Activated T-helper 1 cell treated with Interleukin-2 at 50 U/mL for 16 hours (primary cell): ENCODE measurements at places on chromosomes 3 and 15.

DNA sequence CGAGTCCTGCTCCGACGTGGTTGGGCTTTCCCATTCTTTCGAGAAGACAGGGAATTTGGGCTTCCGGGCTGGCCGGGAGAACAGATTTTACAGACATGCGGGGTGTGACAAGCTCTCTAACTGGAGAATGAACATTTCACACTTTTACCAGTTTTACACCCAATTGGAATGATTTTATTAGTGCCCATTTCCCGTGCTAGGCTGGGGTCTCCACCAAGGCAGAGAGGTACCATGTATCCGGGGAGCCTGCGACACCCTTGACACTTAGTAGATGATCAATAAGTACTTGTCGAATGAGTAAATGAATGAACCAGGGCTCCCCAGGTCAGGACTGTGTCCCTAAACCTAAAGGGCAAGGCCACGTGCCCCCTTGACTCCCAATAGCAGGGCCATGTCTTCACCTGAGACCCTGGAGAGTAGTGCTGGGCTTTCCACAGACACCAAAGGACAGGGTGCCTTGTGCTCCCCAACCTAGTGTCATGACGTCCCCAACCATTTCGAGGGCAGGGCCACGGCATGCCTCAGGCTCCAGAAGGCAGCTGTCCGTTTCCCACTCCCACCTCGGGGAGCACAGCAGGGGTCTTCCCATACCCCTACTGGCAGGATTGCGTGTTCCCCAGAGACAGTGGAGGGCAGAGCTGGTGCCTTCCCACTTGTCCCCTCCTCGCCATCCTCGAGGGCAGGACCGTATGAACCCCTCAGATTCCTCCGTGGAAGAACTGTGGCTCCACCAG lies 679 bp upstream of the MYD88 start:
- DNase-seq: no peak

DNA sequence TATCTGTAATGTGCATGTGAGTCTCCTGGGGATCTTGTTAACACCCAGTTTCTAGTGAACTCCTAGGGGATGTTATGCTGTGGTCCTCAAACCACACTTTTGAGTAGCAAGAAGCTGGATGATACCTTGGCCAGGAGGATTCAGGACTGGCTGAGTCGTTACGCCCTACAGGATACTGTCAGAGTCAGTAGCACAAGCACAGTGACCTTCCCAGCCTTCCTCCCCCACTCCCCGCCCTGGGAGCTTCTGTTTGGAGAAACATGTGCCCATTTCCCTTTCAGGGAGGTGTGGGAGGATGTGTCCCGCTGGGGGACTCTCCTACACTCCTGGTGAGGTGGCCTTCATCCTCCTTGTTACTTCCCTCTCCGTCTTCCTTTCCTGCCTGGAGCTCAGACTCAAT lies 76.4 kb upstream of the TRPM1 start:
- DNase-seq: no peak

DNA sequence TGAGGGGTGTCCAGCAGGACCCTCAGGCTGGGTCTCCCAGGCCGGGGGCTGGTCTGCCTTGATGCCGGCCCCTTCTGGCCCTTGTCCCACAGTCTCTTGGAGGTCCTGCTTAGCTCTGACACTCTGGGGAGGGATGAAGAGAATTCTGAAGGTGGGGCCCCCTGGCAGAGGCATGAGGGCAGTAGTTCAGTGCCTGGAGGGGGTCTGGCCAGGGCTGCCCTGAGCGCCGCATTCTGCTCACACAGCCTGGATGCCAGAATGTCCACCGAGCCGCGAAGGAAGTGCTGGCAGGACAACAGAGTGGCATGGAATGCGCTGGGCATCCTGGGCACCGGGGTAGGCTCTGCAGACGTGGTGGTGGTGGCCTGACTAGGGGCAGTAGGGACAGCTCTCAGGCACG lies 55.5 kb downstream of the SMAD6 start:
- no peak for DNase-seq

DNA sequence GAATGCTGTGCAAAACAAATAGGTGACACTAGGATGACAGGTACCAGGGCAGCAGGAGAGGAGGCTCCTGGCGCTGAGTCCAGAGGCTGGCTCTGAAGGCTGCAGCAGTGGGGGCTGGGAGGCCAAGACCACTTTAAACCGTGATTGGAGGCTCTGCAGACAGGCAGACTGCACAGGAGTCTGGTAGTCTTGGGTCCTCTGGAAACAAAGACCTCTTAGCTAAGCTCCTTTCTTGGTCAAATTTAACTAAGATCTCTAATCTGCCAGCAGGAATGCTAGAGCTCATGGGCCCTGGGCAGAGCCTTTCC lies 4.4 kb upstream of the MUSTN1 start:
- no peak for DNase-seq

- no peak for DNase-seq
These were observed at the start of gene ST8SIA2 for GRCh38 chr15:92393071-92393979. TSS of gene ST8SIA2 (plus strand) at chr15:92393881. CDS start at chr15:92394065, 184 bp downstream.

GRCh38 chr3:195876297-195877064 lies 31.9 kb downstream of the TNK2 start:
- no peak for DNase-seq

DNA sequence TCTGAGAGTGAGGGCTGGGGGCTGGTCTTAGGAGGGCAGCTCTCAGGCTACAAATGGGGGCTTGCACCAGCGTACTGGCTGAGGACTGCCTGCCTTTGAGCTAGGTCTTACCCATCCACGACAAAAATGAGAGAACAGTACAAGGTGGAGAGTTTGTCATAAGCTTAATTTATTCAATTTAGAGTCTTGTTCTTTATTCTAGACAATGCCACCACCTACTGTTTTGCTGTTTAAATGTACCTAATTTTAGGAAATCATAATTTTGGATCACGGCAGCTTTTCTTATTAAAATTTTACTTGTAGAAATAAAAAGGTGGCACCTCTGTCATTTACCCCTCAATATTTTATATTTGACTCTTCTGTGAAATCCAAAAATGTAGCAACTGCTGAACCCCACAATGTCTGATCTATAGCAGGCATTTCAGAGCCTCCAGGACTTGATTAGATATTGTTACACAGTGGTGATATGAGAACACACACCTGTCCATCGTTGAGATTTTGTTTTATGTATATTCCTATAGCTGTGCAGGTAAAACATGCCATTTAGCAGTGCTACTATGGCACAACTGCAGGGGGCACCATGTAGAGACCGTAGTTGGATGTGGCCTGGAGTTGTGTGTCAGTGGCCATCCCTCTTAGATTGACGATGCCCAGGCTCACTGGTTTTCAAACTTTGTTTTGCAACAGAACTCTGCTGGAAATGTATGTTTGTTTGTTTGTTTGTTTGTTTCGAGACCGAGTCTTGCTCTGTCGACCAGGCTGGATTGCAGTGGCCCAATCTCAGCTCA lies 88.6 kb downstream of the SLCO3A1 start:
- DNase-seq: no peak

DNA sequence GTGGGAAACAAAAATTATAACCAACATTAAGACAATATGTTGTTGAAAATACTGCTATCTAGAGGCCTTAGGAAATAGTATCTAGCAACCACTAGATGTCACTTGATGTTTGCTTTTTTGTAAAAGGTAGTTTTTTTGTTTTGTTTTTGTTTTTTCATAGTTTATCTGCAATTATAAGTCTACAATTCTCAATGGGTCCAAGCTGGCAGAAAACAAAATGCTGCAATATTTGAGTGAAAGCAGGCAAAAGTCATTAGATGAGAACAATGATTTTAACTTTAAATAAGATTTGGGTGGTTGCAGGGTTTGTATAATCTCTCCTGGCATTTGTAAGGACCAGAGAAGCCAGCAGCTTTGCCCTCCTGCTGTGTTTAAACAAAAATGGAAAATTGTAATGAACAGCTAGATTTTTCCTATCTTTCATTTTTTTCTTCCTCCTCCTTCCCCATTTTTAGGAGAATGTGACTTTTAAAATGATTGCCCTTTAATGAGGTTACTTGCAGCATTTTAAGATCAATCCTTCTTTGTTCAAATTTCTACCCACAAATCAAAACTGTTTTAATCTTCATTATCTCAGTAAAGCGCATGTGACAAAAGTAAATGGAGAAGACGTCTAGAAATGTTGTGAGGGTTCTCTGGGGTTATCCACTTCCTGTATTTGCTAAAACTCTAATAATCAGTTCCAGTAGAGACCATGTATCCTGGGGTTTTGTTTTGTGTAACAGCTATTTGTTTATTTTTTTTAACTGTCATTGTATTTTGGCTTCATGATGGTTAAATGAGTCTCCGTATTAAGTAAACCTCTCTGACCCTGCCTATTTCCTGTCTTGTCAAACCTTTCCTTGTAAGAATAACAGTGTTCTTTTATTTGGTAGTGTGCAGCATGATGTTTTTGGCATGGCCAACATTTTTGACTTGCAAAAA lies 27.3 kb downstream of the DUT start:
- DNase-seq: no peak

DNA sequence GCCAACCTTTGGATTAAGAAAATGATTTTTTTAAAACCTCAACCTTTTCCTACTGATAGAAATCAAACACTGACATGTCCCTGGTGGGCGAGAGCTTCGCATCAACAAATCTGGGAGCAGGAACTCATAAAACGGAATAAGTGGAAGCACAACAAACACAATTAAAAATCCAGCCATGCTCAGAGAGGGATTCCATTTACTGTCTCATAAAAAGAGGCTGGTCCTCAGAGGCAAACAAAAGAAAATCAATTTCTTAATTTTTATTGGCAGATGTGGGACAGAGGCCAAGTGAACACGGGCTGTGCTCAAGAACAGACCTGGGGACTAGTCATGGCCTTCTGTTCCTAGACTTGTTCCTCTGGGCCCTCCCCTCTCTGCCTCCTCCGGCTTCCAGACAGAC lies 214.5 kb downstream of the NTRK3 start:
- DNase-seq: no peak

DNA sequence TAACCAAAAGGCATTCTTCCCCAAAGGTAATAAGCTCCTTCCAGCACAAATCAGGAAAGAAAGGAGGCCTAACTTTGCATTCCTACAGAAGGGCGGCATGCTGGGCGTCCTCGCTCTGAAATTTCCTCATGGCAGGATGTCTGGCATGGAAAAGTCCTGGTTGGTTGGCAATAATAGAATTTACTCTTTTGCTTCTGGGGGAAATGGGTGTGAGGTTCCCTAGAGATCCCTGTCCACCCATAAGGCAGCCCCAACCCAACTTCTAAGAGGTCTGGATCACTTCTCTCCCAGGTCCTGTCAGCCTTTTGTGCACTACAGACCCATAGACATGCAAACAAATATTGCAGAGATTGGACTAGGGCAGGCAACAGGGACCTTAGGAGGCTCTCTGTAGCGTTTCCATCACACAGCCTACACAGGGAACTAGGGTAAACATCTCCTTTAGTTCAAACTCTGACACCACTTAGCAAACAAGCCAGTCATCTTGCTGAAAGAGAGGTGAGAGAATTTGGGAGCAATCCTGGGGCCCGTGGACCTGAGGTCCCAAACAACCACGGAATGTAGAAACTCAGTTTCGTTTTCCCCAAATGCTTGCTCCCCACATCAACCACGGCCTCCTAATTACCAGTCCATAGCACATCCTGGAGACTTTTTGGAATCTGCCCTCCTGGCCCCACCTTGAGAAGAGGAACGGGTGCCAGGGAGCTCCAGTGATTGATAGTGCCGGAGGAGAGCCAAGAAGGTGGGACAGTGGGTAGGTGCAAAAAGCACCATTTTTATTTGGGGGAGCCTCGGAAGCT lies 2.1 kb downstream of the ZIC4 start:
- DNase-seq: no peak

DNA sequence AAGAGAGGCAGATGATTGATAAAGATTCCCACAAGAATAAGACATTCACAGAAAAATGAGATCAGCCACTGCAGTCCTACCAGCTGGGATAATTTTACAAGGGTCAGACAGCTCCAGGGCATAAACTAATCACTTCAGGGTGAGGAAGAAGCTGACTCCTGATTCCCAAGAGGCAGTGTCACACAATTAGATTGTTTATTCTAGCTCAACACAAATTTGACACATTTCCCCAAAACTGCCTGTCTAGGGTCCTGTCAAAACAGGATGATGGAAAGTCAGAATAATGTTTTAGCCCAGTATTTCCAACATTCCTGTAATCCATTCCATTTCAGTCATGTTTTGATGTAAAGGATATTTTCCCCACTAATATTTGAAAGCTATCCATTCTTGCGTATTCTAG lies 110.8 kb downstream of the TNIK start:
- no peak for DNase-seq

DNA sequence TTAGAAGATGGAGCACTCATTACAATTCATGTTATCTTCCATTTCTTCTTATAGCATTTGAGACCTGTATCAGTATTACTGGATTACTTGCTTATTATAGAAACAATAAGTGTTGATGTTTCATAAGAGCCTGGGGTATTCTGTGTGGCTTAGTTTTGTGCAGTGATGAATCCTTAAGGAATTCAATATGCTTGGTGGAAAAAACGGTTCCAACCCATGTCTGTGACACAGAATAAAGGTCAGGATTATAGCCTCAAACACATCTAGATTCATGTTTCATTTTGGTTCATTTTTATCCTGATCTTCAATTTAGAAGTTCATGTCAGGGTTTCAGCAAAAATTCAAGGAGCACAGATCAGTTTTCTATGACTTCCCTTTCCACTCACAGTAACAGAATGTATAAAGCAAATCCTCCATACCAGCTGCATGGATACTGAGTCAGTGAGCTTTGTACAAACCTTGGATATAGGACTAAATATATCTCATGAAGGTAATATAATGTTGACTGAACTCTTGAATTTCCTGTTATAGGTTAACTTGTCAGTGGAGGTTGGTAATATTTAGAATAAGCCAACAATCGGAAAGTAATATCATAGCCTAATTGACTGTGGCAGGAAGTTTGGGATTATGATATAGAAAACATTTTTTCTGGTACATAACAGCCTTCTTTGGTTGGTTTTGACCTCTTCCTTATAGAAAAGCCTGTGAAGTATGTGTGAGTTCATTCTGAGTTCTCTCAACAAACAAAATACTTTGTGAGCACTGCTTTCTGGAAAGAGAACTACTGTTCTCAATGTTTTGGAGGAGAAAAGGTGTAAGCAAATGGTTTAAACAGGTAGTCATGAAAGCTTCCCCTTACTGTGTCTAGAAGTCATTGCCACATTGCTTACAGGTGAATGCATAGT lies 218.2 kb upstream of the TPM1 start:
- DNase-seq: no peak

DNA sequence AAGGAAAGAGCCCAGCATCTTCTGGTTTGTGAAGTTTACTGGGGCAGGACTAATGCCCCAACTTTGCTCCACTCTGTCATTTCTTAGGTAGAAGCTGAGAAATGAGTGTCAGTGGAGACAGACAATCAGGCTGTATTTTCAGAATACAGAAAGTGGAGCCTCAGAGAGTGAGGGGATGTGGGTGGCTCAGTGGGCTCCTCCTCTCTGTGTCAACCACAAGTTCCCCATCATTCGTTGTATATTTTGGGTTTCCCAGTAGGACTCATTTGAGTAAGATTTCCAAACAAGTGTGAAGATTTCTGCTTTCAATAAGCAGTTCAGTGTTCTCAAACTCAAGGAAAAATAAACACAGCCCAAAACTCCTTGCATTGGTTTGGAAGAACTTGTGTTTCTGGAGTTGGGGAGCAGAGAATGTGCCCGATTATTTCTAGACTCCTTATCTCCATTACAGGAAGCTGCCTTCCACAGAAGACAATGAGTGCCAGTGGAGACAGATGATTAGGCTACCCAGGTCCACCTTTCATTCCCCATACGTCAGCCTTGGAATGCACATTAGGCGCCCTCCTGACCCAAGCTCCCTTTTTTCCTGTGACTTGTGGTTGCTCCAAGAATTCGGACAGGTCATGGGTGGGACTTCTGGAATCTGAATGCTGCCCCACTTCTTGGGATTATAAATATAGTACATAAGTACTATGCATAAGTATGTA lies 792.1 kb upstream of the LMCD1 start:
- DNase-seq: no peak
